ENCODE measurements at places on chromosomes 5 and 9.
A peak's percentile ranks its signal among the peaks of the same experiment; 100 is the strongest.

DNA sequence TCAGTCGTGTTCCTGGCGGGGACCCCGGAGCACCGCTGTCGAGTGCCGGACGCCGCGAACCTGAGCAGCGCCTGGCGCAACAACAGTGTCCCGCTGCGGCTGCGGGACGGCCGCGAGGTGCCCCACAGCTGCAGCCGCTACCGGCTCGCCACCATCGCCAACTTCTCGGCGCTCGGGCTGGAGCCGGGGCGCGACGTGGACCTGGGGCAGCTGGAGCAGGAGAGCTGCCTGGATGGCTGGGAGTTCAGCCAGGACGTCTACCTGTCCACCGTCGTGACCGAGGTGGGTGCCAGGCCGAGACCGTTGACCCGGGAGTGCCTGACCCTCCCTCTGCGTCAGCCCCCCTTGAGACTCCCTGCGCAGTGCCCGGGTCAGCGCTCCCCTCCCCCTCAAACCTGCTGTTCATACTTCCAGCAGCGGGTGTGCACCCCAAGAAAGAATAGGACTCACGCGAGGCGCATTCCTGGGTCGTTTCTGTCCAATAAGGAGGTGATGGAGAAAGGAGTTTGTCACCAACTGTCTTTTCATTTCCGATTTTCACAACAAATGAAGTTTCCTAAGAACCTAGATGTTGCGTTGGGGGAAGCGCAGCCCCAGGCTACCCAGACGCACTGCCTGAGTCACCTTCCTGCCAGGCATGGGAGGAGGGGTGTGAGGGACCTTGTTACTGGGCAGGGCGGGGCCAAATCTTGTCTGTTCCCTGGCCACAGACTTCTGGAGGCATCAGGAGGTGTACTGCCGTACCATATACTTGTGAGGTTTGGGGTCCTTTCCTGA lies 722 bp downstream of the SLC22A4 start:
- peak; percentile 68 for DNase-seq

DNA sequence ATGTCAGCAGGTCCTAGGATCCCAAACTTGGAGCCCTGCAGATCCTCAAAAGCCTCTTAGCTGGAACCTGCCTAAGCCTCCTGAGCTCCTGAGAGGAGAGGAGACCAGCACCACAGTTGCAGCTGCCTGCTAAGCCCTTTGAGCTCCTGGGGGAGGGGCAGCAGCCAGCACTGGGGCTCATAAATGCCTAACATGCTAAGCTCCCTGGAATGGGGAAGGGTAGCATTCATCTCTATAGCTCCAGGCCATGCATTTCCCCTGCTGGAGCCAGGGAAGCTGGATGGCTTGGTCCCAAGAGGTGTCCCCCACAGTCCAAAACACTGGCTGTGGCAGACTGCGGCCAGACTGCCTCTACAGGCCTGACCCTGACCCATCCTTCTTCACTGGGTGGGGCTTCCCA lies 182.7 kb downstream of the KCNN2 start:
- no peak for DNase-seq

DNA sequence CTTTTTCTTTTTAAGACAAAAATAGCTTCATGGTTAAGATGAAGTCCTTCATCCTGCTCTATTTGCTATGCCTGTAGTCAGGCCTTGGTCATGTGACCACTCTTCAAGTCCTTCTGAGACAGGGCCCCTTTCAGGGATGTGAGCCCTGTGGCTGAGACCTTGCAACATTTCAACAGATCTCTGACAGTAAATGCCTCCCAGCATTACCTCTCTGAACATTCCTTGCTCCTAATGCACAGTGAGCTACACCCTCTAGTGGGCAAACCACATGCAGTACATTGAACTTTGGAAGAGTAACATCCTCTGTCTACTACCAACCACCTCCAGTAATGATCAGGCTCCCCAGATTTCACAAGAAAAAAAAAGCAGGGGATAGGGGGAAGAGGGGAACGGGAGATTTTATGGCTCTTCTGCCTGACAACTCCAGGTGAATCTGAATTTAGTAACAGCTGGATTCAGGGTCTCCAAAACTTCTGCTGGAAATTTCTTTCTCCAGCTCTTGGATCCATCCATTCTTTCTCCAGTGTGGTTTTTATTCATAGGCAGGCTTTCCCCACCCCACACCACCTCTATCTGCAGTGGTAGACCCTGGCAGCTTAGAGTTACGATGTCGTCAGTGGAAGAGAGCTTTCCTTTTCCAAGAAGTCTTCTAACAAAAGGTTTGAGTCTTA lies 8.9 kb upstream of the FBXO38 start:
- DNase-seq = no peak

DNA sequence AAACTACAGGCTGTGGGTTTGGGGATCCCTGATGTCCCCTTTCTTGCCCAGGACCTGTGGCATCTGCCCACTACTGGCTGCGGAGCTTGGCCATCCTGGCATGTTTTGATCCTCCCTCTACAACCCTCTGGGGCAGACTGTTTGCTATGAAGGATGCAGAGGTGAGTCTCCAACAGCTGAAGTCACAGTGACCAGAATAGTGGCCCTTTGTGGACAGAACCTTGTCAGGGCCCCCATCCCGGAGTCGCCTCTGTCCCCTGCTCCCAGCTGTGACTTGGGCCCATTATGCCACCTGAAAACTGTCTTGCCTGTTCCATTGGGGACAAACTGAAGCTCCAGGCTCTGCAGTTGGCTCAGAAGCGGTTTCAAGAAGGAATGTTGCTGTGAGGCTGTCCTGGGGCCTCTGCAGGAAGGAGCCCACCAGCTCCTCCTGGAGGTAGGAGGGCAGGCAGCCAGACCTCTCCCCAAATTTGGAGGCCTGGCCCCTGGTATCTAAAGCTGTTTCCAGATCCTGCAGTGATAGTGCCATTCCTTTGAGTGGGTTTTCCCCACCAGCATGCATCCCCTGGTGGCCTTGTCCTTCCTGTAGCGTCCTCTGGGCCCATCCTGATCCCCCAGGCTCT lies 93.3 kb downstream of the BARX1 start:
- no peak for DNase-seq

DNA sequence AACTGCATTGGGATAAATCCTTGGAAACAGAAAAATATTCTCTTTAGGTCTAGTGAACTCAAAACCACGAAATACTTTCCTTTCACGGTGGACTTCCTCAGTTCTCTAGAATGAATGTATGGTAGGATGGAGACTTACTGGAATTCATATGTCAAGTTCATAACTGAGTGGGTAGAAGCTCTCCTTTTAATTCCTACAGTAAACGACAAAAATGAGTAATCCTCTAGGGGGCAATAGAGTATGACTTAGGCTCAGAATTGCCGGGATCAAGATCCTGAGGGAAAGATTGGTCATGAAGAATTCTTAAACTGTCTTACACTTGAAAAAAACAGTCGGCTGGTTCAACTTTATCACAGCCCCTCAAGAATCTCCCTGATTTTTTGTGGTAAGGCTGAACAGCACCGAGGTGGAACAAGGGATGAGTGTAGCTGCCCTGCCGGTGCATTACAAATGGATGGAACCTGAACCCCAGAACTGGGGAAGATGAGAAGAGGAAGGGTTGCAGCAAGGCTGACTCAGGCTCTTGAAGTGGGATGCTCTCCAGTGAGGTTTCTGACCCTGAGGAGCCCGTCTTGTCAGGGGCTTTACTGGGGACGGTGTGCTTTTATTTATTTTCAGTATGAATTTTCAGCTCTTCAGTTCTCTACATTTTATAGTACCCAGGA lies 14.0 kb upstream of the LOX start:
- DNase-seq = no peak

GRCh38 chr5:108481355-108481931 lies 99.5 kb upstream of the FBXL17 start:
- DNase-seq = no peak

GRCh38 chr9:125585503-125586171 lies 121.4 kb downstream of the MAPKAP1 start:
- no peak for DNase-seq

DNA sequence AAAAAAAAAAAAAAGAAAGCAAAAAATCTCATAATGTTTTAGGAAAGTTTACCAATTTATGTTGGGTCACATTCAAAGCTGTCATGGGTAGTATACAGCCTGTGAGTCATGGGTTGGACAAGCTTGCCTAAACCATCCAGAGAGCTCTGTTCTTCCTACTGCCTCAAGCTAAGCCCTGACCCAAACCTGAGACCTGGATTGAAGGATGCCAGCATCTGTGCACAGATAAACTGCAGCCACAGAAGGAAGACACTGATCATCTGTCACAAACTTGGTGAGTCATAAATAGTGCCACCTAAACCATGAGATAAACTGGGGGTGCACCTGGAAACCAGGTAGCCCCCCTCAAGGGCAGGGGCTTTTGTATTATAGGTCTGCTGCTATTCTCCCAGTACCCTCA lies 31.0 kb downstream of the CSF2 start:
- no peak for DNase-seq

- no peak for DNase-seq
These were observed 8.9 kb downstream of the CFAP95 start for GRCh38 chr9:69829484-69829883.

DNA sequence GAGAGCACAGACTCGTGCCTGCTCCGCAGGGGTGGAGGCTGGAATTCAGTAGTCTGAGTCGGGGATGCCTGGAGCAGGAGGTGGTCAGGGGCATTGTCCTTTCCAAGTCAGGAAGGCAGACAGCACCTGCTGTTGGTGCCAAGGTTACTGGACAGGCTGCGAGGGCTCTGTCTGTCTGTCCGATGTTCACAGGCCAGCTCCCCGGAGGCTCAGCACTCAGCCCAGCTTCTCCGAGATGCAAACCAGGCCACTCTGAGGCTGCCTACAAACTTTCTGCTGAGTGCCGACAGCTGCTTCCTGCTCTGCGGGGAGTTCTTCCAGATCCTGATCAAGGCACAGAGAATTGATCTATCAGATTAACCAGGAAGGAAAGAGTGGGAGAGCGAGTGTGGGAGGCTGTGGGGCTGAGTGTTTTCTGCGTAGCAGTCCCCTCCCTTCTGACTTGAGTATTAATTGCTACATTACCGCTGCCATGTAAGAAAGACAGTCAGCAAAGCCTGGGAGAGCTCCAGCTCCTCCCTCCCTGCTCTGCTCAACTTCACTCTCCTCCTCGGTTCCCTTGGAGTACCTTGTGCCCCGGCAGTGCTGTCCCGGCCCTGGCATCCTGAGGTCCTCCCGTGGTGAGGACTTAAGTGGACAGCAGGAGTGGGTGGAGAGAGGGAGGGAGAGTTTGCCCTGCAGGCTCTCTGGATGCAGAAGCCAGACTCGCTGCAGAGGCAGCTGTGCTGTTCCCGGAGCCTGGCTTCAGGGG lies 36.0 kb downstream of the KCNMB1 start:
- no peak for DNase-seq

DNA sequence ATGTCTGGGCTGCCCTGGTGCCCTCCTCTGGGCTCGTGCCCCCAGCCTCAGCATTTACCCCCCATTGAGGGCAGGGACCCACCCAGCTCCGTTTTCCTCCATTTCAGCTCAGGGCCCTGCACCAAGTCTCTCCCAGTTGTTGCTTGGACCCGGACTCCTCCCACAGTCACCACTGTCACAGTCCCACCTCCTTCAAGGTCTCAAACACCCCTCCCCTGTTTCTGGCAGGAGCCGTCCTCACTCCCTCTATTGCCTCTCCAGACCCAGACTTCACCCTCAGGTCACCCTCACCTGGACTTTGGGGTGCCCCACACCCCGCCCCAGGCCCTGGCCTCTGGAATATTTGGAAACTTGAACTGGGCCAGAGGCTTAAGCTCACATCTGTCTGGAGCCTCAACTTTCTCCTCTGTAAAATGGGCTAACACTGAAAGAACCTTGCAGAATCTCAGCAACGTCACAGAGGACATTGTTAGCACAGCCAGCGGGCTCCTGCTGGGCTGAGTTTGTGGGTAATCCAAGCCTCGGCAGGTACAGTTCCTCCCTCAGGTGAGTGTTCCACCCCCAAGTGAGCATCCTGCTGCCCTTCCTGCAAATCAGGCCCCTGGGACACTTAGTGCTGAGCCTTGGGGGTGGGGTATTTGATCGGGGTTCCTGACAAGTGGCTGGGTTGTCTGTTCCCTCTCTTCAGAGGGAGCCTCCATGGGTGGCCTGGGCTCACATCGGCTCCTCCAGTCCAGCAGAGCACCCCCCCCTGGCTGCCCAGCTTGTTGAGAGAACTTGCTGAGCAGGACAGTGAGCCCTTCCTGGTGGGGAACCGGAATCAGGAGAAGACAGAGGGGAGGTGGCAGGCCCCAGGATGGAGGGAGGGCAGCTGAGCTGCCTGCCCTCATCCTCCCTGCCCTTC lies 130.1 kb downstream of the C9orf50 start:
- DNase-seq = no peak

- no peak for DNase-seq
These were observed 116.0 kb downstream of the TRPM6 start for GRCh38 chr9:74771672-74772071.

- no peak for DNase-seq
These were observed 15.5 kb downstream of the SPATA31E1 start for GRCh38 chr9:87898151-87898550.

GRCh38 chr5:151079838-151080612 lies 809 bp downstream of the TNIP1 start:
- DNase-seq = no peak

DNA sequence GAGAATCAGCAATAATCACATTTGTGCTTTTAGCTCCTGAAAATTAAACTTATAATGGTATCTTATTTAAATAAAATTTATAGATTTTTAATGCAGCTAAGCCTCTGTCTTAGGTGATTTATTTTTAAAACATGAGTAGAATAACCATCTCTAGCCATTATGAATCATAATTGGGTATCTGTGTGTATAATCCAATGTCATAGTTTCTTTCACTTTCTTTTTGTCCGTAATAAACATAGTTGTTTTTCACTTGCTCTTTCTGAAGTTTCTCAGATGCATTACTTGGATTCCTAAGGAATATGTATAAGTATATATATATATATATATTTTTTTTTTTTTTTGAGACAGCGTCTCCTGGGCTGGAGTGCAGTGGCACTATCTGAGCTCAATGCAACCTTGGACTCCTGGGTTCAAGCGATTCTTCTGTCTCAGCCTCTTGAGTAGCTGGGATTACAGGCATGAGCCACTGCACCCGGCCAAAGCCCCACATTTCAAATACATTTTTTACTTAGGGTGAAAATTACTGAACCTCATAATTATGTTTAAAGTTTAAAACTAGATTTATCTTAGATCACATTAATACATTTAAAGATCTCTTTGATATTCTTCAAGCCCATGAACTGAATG lies 377.1 kb downstream of the PRDM9 start:
- no peak for DNase-seq

DNA sequence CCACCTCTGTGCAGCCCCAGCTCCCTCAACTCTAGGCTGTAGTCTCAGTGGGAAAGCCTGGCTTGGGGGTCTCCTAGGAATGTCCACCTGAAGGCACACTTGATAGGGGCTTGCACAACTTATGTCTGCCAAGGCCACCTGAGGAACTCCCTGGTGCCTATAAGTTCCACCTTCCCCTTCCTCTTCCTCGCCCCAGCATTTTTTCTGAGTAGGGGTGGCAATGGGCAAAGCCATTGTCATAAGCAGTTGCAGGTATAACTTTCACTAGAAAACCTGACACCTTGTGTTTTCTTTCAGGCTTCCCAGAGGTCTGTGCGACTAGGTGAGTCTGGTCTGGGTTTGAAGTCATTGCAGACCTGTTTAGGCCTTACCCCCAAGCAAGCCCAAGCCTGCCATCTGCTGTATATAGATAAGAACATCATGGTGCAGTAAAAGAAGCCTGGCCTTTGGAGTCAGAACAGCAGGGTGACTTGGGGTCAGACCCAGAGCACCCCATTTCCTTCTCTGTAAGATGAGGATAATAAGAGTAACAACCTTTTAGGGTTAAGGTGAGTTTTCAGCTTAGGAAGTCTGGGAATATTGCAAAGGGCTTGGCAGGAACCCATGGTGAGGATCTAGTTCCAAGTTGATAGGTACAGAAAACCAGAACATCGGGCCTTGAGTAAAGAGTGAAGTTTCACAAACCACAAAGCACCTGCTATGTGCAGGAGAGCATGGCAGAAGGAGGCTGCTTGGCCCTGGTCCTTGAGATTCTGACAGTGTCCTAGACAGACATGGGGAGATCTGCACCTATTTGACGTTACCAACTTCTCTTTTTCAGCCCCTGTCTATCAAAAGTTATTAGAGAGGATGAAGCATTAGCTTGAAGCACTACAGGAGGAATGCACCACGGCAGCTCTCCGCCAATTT lies 33.8 kb downstream of the TGFBI start:
- no peak for DNase-seq

All from activated T-cell treated with anti-CD3 and anti-CD28 coated beads, Interleukin-2, amount 50 U/mL, for 1 hour (primary cell).